ENCODE measurements at places on chromosomes 6 and 20. TPM values are rescaled to one million over a fixed set of nuclear protein-coding genes. Genes with fewer than 3 reads are reported as not detected.

The IFT52 gene
- 57.6 TPM for total RNA-seq

The DPPA5 gene
- total RNA-seq = not detected

The MCHR2 gene
- total RNA-seq = not detected

The ZBTB9 gene
- total RNA-seq = 18.4 TPM

The HUS1B gene
- total RNA-seq = 0.59 TPM

The PROKR2 gene
- not detected for total RNA-seq

The PSMA7 gene
- 322 TPM for total RNA-seq

- DNase-seq = no peak
Measured at GRCh38 chr6:1324936-1325335, 13.0 kb downstream of the FOXQ1 start.

DNA sequence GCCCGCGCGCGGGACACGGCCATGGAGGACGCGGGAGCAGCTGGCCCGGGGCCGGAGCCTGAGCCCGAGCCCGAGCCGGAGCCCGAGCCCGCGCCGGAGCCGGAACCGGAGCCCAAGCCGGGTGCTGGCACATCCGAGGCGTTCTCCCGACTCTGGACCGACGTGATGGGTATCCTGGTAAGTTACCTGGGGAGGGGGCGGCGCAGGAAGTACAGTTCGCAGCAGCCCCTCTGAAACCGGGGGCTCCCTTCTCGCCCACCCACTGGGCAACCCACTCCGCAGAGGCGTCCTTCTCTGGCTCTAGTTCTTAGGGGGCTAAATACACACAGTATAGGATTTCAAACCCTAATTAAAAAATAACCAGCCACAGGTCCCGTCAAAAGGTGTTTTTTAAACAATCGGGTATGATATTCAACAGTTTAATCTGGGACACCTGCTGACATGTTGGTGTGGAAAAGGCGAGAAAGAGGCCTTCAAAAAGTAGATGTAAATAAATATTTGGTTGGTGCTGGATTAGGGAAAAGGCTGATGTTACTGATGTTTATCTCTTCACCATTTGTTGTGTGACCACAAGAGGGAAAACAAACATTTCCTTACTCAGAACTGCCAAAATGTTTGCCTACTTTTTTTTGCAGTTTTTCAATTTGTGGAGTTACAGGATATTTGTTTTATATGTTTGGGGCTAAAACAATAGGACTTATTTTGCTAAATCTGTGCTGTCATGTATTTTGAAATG, 577 bp downstream of the SASH1 start:
- no peak for DNase-seq

- no peak for DNase-seq
Measured at GRCh38 chr6:47836639-47837038, 54.8 kb downstream of the OPN5 start.

DNA sequence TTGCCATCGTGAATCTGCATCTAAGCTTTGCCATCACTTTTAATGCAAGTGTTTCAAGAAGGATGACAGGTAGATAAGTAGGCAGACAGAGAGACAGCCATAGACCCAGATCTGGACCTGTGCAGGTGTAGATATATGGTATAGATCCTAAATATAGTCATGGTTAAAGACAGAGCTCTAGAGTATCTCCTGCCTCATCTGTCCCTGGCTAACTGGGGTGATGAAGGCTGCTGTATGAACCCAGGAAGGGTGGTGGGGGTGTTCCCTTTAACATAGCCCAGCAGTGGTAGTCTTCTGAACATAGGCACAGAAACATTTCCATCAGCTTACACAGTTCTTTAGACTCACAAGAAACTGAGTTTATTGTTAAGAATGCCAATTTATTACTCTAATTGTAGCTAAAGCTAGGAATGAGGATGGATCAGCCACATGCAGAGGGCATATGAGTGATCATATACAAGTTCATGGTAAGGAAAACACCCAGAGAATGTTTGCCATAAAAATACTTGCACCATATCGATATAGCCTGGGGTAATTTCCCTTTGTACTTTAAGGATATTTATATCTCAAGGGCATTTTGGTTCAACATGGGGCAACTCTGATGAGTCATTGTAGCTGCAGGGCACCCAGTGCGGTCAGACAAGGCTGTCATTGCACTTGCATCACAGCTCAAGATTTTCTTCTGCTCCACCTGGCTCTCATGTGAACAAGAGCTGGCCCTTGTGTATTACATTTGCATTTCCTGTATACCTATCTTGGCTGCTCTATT, 587.2 kb downstream of the EPM2A start:
- no peak for DNase-seq

DNA sequence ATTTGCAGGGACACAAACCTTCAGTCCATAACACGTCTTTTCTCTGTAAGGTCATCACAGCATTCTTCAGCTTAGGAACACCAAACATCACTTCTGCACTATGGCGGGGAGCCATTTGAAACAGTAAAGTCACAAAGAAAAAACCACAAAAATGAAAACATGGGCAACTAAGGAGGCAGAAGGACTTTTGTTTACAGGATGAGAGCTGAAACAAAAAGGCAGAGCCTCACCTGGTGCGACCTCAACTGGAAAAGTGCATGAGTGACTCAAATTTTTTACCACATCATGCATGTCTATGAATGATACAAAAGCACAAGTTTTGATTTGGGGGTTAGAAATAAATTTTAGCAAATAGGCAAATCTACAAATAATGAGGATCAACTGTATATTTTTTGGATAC, 68.2 kb upstream of the TNFAIP3 start:
- DNase-seq = no peak

GRCh38 chr20:61186771-61187472, 65.1 kb upstream of the CDH4 start:
- DNase-seq = no peak

- DNase-seq = no peak
Measured at GRCh38 chr6:24549674-24550353, 55.0 kb downstream of the ALDH5A1 start.

DNA sequence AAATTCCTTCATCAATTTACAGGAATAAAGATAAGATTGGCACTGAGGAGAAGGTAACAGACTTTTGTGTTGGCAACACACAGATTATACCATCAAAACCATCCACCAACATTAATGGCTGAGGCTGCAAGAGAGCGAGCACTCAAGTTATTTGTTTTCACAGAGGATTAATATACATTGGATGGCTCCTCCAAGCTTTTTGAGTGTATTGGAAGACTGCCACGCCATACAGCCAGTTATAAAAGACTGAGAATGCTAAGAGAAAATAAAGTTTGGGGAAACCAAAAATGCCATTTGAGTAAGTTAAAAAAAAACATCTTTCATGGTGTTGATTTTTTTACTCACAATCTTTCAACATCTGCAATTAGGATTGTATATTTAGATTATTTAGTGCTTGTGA, 973.8 kb upstream of the SLC35B3 start:
- DNase-seq = no peak

GRCh38 chr6:4128072-4128471, 7.3 kb downstream of the ECI2 start:
- DNase-seq = no peak

- DNase-seq = no peak
Measured at GRCh38 chr6:80174900-80175572, 68.6 kb downstream of the BCKDHB start.

GRCh38 chr6:169567819-169568218, 134.0 kb downstream of the WDR27 start:
- no peak for DNase-seq
